ENCODE measurements at places on chromosomes 7 and 10.

- DNase-seq, result no peak
Observed at GRCh38 chr10:60388709-60389301, 870 bp downstream of the ANK3 start.

- DNase-seq, result peak; percentile 91
Observed at GRCh38 chr10:119596537-119597404, at the start of gene TIAL1. TIAL1 (minus strand) TSS chr10:119596964; CDS start chr10:119596465, 499 bp downstream.

DNA sequence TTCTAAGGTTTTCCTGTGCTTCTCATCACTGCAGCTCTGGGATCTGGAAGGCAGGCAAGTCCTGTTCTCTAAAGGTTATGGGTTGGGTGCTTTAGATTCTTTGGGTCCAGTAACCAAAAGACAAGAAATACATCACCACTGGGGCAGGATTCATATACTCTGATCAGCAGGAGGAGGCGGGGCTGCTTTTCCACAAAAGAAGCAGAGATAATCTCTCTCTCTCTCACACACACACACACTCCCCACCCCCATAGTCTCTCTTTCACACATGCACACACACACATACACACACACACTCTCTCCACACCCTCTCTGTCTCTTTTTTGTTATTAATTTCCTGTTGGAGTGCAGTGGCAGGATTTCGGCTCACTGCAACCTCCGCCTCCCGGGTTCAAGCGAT, 13.0 kb upstream of the ACBD5 start:
- no peak for DNase-seq

DNA sequence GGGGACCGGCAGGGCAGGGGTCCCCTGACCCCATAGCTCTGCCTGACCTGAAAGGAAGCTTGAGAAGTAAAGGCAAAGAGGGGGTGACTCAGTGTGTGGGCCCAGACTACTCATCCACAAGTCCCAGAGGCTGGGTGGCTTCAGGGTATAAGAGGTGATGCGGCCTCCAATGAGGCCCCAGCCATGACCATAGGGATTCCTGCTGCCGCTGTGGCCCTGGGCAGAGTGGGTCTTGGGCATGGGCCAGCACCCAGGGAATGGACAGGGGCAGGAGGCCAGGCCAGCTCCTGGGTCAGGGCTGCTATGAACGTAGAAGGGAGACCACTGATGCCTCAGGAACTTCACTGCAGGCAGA, 64.4 kb upstream of the EBF3 start:
- no peak for DNase-seq

DNA sequence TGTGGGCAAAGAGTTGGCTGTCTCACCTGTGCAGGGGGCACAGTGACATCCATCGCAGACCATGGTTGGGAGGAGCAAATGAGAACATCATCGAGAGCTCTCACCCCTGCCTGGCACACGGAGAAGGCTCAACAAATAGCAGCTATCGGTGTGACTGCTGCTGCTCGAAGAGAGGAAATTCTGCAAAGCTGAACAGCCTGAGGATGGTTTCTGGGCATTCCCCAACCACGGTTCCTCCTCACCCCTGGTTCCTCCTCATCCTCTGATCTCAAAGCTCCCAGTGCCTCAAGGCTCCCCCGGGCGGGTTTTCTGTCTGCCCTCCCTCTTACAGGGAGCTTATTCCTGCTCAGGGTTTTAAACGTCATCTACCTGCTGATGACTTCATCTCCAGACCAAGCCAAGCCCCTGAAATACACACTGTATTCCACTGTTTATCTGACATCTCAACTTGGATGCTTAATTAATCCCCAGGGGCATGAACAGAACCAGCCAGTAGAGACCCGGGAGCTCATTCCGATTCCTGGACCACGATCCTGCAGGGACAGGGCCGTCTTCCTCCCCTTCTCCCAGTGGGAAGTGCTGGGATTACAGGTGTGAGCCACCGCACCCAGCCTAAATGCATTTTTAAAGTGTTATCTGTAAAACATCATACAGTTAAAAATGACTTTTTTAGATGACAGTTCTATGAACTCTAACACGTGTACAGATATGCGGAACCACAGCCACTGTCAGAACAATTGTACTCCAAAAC, 19.5 kb upstream of the NOM1 start:
- no peak for DNase-seq

DNA sequence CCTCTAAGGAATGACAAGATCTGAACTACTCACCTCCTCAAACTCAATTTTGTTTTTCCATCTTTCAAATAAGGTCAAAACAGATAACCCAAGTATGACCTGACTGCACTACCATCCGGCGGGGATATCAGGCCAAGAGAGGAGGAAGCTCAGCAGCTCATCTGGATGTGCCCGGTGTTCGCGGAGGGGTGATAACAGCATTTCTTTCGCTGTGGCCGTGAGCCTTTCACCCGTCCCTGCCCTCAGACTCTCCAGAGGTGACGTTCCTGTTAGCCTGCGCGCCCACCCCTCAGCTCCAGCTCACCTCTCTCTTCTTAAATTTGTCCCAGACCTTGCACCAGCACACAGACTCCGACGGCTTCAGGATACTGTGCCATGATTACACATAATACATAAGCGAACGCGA, 526 bp downstream of the ZNF248 start:
- no peak for DNase-seq

- DNase-seq, result peak; percentile 38
Observed at GRCh38 chr7:30594048-30594539, 584 bp upstream of the GARS1 start.

- DNase-seq, result no peak
Observed at GRCh38 chr10:20948686-20949327, 51.7 kb upstream of the NEBL start.

DNA sequence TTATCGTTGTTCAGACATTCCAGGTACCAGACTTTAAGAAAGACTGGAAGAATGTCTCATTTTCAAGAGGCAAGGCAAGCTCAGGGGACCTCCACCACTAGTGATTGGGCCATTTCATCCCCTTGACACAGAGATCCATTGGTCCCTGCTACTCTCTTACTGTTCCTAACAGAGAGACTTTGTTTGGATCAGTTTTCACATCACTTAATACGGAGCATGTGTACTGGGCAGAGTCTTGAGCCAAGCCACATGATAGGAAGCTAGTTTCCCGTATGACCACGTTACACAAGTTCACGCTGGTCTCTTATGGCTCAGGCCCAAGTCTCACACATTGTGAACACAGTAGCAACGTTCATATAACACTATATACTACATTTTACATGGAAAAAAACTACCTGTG, 269.9 kb downstream of the BAMBI start:
- DNase-seq, result no peak

DNA sequence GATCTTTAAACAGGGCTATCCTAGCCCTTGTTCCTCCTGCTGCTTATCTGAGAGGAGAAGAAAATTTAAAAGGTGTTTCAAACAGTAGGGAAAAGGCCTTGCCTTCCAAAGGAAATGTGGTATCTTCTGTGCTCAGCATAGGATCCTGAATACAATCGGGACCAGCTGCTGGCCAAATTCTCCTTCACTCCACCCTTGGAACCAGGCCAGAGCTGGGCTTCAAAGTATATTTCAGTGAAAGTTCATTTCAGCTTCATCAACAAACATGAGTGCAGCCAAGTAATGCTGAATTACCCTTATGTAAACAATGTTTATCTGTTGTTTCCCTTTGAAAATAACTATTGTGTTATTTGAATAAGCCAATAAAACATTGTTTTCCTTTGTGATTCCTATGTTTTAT, 146.5 kb upstream of the MEOX2 start:
- DNase-seq, result no peak

DNA sequence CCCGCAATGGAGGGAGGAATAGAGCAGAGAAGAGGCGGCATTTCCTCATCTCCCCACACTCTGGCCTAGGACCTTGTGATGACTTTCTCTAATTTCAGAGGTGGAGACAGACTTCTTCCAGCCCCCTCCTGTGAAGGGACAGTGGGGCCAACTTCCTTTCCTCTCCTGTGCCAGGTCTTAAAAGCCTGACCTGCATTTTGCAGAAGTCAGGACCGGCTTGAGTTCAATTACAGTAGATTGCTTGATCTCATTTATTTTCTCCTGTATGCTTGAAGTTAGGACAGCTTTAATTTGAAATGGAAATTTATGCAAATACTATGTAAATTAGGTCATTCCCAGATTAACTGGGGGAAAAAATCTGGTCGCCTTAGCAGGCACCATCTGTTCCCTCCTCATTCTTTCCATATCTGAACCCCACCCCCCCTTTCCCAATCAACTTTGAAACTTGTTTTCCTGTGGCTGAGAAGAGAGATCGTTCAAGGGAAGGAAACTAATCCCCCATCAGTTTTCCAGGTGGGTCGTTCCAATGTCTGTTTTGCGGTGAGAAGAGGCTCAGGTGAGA, 57.1 kb downstream of the SYPL1 start:
- DNase-seq, result no peak

GRCh38 chr7:1674161-1675035, 4.3 kb downstream of the ELFN1 start:
- DNase-seq, result peak; percentile 10

GRCh38 chr10:61987951-61988379, 86.5 kb downstream of the ARID5B start:
- no peak for DNase-seq

DNA sequence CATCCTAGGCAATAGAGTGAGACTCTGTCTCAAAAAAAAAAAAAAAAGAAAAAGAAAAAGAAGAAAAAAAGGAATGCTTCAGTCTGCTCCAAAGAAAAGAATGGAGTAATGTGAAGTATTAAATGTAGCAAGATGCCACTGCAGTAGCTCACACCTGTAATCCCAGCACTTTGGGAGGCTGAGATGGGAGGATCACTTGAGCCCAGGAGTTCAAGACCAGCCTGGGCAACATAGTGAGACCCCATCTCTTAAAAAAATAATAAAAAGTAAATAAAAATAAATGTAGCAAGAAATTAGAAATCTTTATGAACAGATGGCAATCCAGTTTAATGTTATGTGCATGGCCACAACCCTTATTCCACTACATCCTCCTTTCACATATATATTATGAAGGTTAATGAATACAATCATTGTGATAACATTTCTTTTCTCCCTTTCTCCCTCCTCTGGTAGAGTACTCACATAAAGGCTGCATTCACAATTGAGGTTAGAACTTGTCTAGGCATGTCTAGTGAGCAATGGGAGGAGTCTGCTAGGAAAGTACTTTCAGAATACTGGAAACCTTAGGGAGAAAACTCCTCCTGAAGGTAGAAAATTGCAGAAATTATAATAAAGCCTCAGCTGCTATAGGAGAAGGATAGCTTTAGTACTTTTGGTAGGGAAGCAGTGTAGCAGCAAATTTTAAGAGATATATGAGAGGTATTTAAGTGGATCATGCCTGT, 20.4 kb downstream of the KLLN start:
- DNase-seq, result no peak

- no peak for DNase-seq
Observed at GRCh38 chr7:157520249-157520648, 183.4 kb downstream of the DNAJB6 start.

GRCh38 chr7:108145401-108145800, 15.2 kb upstream of the LAMB4 start:
- DNase-seq, result no peak

- DNase-seq, result no peak
Observed at GRCh38 chr7:150931199-150931869, 46.8 kb downstream of the KCNH2 start.

- DNase-seq, result no peak
Observed at GRCh38 chr10:72426986-72427385, 72.3 kb upstream of the DNAJB12 start.

DNA sequence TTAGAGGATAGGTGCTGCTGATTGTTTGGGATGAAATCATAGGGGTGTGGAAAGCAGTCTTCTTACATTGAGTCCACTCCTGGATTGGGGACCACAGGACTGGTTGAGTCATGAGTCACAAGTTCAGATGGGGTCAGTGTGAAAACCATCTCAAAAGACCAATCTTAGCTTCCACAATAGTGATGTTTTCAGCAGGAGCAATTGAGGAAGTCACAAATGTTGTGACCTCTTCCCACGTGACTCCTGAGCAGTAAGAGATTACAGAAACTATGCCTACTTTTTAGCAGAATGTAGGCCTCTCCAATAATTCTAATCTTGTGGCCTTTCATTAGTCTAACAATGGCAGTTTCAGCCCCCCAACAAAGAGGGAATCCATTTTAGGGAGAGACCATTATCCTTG, 256.9 kb upstream of the CDC14C start:
- DNase-seq, result no peak

DNA sequence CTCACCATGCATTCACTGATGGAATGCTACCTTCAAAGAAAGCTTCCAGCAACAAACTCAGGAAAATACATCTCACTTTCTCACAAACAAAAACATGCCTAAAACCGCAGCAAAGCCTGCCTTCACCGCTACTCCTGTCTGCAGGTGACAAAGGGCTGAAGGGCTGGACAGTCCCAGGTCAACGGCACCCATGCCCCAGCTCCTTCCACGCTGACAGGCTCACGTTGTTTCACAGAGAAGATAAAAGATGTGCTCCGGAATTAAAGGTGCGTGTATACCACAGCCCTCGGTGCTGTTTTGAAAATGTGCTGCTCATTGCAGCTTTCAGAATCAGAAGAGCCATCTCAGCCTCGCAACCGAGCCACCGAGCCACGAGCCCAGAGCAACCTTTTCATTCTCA, 445.0 kb downstream of the PTPRN2 start:
- DNase-seq, result no peak

DNA sequence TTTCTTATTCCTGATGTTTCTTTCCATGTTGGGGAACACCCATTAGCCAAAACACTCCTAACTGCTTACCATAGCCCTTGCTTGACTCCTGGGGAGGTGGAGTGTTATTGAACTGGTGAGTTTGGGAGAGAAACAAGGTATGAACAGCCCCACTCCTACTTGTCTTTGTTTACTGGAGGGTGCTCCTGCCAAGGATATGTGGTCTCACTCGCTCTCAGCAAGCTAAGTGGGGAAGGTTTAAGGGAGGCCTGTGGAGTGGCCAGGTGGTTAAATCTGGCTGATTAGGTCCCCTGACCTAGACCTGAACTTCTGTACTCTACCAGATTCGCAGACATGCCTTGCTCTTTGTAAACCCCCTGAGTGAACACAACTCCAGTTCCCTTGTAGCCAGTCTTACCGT, 300.1 kb downstream of the PTEN start:
- no peak for DNase-seq

DNA sequence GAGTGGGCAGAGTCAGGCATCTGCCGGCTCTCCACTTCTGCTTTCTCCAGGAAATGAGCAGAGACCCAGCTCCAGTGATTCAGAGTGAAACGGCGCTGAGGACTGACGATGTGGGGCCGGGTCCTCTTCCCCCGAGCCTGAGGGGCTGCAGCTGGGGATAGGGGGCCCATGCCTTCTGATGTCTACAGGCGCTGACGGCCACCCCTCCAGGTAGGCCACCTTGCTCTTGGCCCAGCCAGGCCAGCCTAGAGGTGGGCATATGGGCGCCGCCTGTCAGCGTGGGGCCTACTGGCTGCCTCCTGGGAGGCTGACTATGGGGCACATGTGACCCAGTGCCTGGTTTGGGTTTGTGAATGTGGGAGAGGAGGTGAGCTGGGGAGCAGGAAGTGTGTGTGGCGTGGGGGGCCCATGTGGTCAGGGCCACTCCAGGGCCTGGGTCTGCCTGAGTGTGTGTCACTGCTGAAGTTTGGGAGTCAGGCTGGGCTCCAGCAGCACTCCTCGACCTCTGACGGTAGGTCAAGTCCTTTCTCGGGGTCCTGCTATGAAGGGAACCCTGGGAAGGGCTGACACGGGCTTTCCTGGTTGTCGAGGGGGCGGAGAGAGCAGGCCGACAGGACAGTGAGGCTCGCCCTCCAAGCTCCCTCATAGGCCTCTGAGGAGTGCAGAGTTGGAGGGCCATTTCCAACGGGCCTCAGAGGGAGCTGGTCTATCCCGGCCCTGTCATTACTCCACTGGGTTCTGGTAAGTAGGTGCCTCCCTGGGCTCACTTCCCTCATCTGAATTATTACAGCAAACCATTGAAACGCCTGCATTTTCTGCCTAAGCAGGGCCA, at the start of gene WDFY4:
TSS of gene WDFY4 (plus strand) at position 82 of the 832 bp plus-strand sequence. CDS start 24,860 bp downstream, outside the sequence.
- DNase-seq, result no peak

- no peak for DNase-seq
Observed at GRCh38 chr10:121137533-121137932, 286.4 kb downstream of the WDR11 start.
